ENCODE measurements at places on chromosomes 2 and 18. TPM values are rescaled to one million over a fixed set of nuclear protein-coding genes. Genes with fewer than 3 reads are reported as not detected.

DNA sequence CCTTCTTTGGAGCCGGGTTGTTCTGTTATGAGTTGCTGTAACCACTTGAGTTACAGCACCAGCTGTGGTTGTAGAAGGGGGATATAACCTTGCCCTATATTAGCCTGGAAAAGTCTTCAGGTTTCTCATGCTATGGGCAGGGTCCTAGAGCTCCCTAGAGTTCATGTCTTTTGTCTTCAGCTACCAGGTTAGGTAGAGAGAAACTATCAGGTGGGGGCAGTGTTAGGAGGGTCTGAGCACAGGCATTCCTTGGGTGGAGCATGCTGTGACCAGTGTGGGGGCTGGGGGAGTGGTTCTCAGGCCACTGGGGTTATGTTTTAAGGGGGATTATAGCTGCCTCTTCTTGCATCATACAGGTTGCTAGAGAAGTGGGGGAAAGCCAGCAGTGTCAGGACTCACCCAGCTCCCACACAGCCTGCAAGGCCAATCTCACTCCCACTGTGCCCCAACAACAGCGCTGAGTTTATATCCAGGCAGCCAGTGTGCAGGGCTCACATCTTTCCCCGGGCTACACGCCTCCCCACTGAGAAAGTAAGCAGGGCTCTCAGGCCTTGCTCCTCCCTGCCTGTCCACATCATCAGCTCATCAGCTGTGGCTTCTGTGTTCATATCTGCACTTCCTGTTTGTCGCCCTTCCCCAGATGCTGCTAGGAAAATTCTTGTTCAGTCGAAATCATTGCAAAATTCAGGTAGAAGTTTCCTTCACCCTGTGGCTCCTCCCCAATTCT lies 133.8 kb upstream of the NRXN1 start:
- DNase-seq, result no peak

Gene COL5A2
- 0.66 TPM for total RNA-seq

DNA sequence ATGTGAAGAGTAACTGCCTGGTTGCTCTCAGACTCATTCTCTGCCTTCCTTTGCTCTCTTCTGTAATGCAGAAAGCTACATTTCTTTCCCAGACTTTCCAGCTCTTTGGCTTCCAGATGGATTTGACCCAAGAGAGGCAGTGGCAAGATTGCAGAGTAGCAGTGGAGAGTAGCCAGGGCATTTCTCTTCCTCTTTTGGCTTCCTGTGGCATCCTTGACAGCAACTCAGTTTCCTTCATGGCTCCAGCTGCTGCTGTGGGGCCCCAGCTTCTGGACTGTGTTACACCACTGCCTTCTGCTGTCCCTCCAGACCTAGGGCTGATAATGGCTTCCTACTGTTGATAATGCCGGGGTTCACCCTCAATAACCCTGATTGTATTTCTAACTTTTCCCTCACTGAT lies 469.4 kb upstream of the SPRED2 start:
- no peak for DNase-seq

DNA sequence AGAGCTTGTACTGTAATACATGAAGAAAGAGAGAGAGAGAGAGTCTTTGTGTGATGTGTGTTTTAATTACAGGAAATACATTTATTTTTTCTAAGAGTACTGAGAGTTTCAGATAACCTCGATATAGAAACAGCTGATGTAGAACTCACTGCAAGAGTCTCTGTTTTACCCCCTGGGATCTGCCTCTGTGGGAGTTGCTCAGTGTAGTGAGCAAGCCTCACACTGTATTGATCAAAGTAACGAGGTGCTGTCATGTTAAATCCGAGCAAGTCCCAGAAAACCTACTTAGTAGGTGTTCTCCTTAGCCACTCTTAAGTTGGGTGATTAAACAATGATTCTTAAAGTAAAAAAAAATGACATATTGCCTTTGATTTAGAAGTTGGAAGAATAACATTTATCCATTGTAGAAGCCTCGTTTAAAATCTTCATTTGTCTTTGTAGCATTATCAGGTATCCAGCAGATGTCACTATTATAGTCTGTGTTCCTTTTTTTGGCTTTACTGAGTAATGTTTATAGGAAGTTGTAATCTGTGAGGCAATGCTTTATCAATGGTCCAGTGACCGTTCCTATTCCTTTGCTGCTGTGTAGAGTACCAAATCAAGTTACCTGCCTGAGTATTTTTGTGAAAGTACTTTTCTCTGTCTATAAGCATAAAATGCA lies 219.0 kb downstream of the MYO3B start:
- DNase-seq, result no peak

DNA sequence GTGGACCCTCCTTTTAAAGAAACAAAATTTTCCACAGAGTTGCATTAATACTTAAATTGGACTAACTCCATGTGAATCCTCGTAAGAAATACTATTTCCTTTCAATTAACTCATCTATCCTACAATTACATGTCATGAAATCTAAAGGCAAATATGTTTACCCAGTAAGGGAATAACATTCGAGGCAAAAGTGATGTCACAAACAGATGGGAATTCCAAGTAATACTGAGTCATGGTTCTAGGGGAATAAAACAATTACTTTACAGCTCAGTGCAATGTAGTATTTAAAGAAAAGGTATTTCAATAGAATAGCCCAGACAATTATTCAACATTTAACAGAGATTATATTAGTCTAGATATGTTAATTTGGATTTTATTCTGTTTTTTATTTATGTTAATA lies 205.8 kb downstream of the ZNF385B start:
- no peak for DNase-seq

Gene TUBB6
- 30.4 TPM for total RNA-seq

Gene CD8B
- 0.46 TPM for total RNA-seq

- DNase-seq, result peak; percentile 31
Measured at GRCh38 chr2:36770542-36771287, 74.2 kb downstream of the VIT start.

GRCh38 chr2:28717339-28717758 lies 34.3 kb upstream of the PPP1CB start:
- DNase-seq, result peak; percentile 4

- peak; percentile 5 for DNase-seq
Measured at GRCh38 chr2:57549642-57550102, 496.9 kb upstream of the VRK2 start.

- no peak for DNase-seq
Measured at GRCh38 chr2:101961338-101962191, 30.2 kb upstream of the IL1R2 start.

- DNase-seq, result no peak
Measured at GRCh38 chr2:11796190-11797171, 50.0 kb downstream of the LPIN1 start.

DNA sequence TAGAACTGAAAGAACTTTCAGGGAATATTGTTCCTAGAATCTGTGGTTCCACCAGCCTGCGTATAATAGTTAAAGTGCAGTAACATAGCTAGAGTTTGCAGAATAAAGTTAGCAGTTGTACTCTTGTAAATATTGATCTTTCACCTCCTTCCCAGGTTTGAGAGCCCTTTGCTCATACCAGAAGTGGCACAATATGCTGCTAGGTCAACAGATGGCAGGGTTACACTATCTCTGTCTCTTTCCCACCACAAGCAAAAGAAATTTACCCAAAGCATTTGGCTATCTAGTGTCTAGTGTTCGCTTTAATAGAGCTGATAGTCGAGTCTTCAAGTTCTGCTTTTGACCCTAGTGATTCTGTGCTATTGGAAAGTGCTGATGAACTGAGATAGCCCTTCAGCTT lies 119.0 kb upstream of the KLHL14 start:
- DNase-seq, result no peak

- DNase-seq, result no peak
Measured at GRCh38 chr2:190354003-190354690, 10.8 kb downstream of the INPP1 start.

GRCh38 chr2:53913721-53914120 lies 54.0 kb upstream of the GPR75 start:
- peak; percentile 28 for DNase-seq

DNA sequence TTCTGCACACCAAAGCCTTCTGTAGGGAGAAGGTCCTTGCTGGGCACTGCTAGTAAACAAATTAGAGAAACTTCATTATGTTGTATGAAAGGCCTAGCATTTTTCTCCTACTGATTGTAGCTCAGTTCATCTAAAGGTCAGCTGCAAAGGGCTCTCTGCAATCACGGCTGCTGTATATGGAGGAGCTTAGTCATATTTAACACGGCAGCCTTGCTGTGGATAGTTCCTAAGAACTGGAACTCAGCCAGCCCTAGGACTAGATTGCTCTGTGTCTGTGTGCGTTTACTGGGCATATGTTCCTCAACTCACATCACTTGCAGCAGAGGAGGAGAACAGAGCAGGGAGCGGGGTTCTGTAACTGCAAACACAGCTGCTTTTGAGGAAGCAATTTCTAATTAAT lies 1103.9 kb upstream of the KLHL29 start:
- no peak for DNase-seq

Gene FIGN
- not detected for total RNA-seq

Gene GAD1
- not detected for total RNA-seq

Gene LYPD6B
- total RNA-seq, result 1.2 TPM

DNA sequence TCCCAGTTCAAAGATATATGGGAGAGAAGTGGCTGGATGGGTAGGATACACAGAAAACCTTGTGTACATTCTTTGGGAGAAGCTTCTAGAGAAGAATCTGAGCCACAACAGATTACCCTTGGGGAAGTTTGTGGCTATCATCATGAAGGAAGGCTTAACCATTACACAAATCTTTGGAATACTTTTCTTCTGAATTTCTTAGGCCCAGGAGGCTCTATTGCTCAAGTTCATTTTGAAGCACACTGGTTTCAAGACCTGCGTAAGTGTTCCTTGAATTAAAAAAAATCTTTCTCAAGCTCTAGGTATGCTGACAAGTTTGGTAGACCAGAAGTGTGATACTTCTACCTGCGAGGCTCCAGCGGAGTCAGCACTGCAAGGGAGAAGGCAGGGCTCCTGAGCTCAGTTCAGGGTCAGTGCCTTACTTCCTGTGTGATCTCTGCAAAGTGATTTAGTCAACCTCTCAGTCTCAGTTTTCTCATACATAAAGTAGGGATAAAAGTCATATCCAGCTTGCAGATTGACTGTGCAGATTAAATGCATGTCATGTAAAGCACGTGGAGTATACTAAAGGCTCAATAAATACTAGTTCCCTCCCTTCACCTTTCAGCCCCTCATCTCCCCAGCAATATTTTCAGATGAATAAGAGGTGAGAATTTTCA lies 438.6 kb downstream of the DLGAP1 start:
- no peak for DNase-seq

Gene PROKR1
- total RNA-seq, result not detected

Gene DOCK10
- 140 TPM for total RNA-seq

GRCh38 chr18:25299426-25300300 lies 52.3 kb downstream of the ZNF521 start:
- DNase-seq, result no peak

- DNase-seq, result no peak
Measured at GRCh38 chr2:45256867-45257641, 247.8 kb upstream of the SIX2 start.

DNA sequence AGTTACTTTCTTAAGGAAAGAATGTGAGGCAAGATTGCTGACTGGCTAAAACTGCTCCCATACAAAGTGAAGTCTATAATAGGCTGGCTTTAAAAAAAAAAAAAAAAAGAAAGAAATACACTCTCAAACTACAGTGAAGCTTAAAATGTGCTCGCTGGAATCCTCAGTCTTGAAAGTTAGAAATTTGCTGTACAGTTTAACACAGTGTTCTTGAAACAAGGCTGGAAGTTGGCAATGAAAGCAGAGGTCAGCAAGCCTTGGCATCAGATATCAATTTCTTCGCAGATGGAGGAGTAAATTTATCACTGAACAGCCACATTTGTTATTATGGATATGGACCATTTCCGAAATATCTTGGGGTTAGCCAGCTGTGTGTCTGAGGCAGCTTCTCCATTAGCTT lies 392.9 kb downstream of the ZNF516 start:
- no peak for DNase-seq

- no peak for DNase-seq
Measured at GRCh38 chr2:127968610-127969339, 59.1 kb downstream of the SAP130 start.

GRCh38 chr2:128324008-128324896 lies 5.6 kb upstream of the HS6ST1 start:
- no peak for DNase-seq

Gene CDH19
- total RNA-seq, result not detected

- DNase-seq, result no peak
Measured at GRCh38 chr2:220243571-220243970, 616.1 kb downstream of the SLC4A3 start.

DNA sequence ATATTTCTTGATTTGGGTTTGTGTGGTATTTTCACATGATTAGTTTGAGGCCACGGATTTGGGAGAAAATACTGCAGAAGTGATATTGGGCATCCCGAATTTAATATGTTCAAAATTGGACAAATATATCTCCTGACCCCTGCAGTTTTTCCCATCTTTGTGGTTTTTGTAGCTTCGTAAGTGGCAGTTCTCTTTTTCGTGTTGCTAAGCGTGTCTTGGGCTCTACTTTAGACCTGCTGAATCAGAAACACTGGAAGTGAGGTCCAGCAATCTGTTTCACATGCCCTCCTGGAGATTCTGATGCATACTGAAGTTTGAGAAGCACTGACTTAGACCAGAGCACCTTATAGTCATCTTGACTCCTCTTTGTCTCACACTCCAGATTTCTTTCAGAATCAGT lies 98.3 kb downstream of the EPB41L5 start:
- no peak for DNase-seq
